ENCODE measurements at places on chromosomes 11 and 22.

GRCh38 chr22:36379593-36380361 is 8.0 kb downstream of the MYH9 start:
- no peak for DNase-seq

- no peak for DNase-seq
Observed at GRCh38 chr11:31780480-31780971, 30.6 kb downstream of the PAX6 start.

GRCh38 chr11:95736809-95737208 is 52.8 kb downstream of the FAM76B start:
- DNase-seq: no peak

GRCh38 chr22:49232319-49233067 is 595.2 kb downstream of the BRD1 start:
- peak; percentile 6 for DNase-seq

DNA sequence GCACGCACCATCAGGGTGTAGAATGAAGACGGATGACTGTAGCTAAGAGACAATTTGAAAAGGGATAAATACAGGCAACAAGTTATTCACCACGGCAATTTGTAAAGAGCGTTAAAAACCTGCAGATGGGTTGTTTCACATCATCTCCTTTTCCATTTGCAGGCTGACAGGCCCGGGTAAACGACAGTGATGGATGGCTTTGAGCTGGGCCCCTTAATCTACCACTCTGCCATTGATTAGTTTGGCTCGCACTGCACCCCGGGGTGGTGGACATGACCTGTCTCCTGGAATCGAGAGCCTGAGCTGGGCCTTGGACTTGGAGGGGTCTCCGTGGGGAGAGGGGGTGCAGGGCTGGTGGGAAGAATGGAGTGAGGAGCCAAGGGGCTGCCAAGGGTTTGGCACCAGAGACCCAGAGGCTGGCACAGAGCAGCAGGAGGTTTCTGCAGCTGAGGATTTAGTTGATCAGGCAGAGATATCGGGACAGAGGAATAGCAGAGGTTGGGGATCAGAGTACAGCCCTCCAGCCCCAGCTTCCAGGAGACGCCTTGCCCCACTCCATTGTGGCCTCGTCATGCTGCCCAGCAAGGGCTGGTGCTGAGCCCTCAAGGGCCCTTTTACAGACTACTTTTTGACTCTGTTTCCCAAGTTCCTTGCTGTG is 110.6 kb upstream of the NECTIN1 start:
- DNase-seq: no peak

DNA sequence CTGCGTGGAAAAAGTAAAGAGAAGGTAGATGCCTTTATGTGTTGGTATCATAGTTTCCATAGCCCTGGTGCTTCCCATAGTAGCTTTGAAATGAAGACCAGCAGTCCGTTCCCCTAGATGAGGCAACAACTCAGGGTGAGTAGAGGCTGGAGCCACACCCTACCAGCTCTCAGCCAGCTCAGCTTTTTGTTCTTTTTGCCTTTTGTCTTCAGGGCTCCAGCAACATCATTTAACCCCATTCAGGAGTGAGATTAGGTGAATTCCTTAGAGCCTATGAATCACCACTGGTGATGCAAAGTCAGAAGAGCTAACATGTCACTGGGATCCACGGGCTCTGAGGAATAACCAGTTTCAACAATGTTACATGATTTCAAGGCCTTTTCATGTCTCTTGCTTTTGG is 14.0 kb upstream of the SESN3 start:
- DNase-seq: no peak

- DNase-seq: no peak
Observed at GRCh38 chr11:75852406-75853017, 37.5 kb downstream of the UVRAG start.

- DNase-seq: no peak
Observed at GRCh38 chr22:43837666-43838065, 24.6 kb downstream of the SULT4A1 start.

GRCh38 chr11:112485280-112485679 is 224.6 kb upstream of the PLET1 start:
- DNase-seq: no peak

- no peak for DNase-seq
Observed at GRCh38 chr11:112795911-112796649, 165.1 kb upstream of the NCAM1 start.

GRCh38 chr11:102010776-102011494 is 36.3 kb upstream of the CFAP300 start:
- peak; percentile 31 for DNase-seq

DNA sequence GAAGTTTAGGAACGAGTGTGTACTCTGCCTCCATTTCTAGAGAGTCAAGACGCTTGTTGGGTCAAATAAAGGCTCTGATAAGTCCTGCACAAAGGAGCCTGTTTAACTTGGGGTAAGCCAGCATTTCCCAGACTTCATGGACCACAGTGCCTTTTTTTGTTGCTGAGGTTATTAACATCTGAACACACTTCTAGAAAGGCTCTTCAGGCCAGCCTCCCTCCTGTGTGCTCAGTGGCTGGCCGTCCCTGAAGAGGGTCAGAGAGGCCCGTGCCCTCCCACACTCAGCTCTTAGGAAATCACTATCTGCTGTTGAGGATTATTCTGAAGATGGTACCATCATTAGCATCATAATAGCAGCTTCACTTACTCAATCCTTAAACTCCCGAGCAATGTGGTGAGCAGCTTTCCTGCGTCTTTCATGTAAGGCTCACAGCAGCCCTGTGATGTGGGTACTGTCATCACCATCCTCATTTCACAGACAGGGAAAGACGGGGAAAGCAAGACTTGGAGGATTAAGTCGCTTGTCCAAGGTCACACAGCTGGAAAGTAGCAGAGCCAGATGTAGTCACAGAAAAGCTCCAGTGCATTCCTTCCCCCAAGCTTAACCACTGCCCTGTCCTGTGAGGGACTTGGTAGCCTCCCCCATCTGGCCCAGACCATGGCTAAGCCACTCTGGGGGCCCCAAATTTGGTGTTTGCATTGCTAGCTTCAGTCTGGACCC is 71.3 kb downstream of the TSPAN18 start:
- no peak for DNase-seq

DNA sequence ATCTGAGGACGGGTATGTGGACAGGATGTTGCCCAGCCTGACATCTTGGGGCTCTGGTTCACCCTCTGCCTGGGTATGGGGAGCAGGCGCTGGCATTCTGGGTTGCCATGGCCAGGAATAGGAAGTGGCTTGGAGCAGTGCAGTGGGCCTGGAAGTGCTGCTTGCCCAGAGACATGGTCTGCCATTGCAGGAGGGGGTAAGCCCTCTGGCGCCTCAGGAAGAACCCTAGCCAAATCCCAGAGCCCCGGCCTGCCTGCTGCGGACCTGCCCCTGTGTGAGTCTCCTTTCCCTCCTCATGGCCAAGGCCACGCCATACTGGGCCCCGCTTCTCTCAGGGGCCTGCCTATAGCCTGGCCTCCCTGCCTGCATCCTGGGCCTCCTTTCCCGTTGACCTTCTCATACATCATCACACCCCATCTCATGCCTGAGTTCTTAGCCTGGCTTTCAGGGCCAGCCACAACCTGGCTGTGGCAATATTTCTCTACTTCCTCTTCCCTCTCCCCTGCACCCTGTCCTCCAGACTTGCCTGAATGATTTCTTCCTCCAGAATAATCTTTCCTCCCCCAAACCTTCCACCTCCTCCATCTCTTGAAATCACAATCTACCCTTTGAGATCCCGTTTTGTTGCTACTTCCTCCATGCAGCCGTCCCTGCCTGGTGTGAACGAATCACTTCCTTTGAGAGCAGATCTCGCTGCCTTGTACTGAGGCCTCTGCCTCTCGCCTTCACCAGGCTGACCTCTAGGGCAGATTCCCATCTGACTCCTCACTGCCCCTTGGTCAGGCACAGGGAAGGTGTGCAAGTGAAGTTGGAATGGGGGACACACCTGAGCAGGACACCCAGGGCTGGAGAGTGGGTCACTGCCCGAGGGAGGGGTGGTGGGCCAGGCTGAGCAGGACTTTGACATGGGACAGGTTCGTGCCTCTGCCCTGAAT is 5.2 kb downstream of the CAPN5 start:
- DNase-seq: no peak

- DNase-seq: peak; percentile 27
Observed at GRCh38 chr11:47786373-47786772, 19.2 kb upstream of the FNBP4 start.

- no peak for DNase-seq
Observed at GRCh38 chr11:13216711-13217075, 60.9 kb upstream of the BMAL1 start.

DNA sequence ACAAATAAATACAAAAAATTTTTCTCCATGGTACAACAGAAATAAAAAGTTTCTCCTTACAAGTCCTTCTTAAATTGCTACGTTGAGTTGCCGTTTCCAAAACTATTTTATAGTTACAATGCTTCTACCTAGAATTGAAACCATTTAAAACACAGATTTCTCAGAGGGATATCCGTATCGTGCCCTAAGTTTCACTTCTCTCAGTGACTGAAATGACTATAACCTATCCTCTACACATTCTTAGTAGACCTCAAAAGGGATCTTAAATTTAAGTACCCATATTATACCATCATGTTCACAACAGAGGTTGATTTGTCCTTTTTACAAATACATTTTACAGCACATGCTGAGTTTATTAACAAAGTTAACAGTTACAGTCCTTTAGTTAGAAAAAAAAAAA is 44.1 kb downstream of the USP28 start:
- no peak for DNase-seq

DNA sequence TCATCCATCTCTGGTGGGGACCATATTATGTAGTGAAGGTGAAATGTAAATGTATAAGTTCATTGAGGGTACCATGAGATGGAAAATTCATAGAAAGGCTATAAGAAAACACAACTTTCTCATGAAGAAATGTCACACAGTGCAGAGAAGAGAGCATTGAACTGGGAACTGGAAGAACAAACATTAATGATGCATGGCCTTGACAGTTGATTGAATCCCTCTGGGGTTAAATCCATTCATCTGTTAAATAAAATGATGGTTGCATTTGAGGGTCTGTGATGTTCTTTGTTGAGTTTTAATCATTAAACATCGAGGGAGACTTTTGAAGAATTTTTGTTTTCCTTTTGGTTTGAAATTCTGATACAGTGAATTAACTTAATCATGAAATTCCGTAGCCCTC is 1401.4 kb downstream of the FAM181B start:
- DNase-seq: no peak

DNA sequence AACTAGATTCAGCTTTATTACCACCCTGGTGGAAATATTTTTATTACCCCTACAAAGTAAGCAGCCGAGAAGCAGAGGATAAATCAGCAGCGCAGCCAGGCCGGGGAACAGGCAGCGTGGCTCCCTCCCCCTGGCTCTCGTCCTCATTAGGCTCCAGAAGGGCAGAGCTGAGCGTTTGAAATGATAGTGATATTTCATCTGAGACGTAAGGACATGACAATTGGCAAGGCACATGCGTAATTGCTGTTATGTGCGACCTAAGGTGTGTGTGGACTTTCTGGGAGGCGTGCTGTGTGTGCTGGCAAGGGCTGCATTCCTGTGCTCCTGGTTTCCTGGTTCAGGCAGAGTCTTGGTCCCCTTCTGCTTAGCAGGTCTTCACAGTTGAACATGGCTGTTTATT is 247.8 kb downstream of the TBC1D22A start:
- no peak for DNase-seq

DNA sequence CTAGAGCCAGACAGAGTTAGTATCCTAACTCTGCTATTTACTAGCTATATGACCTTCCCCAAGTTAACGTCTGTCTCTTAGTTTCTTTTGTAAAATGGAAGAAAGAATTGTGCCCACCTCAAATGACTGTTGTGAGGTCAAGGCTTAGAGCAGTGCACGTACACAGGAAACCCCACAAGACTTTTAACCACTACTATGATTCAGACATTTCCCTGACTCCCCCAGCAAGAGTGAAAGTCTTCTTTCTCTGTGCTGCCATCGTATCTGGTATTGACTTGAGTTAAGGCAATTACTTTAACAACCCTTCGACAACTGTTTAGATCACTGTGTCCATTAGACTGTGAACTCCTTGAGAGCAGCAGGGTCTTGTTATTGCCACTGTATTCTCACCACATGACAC is 2.6 kb upstream of the OR52W1 start:
- no peak for DNase-seq

DNA sequence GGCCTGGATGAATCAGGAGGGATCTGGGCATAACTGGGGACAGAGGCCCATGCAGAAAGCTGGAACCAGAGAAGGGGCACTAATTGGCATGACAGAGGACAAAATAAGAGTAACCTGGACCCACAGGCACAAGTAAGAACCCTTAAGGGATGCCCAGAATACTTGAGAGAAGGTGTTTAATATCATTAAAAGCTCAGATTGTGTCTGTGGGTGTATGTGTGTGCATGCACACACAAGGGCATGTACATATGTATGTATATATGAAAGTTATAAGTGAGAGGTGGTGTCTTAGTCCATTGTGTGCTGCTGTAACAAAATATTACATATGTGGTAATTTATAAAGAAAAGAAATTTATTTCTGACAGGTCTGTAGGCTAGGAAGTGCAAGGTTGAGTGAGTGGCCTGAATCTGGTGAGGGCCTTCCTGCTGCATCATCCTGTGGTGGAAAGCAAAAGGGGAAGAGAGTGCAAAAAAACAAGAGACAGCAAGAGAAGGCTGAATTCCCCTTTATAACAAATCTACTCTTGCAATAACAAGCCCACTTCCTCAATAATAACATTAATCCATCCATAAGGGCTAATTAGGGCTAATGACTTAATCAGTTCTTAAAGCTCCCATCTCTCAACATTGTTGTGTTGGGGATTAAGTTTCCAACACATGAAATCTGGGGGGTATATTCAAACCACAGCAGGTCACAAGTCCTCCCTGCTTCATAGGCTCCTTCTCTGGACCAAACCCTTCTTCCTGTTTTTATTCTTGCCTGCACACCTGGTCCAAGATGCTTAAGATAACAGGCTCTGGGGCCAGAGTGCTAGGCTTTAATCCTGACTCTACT is 68.3 kb upstream of the POU2AF2 start:
- DNase-seq: peak; percentile 49

GRCh38 chr11:68541991-68542390 is 81.4 kb downstream of the PPP6R3 start:
- DNase-seq: no peak

GRCh38 chr11:36453678-36454077 is 56.4 kb downstream of the TRAF6 start:
- no peak for DNase-seq

- no peak for DNase-seq
Observed at GRCh38 chr11:83158965-83159901, 2.3 kb downstream of the PCF11 start.

- no peak for DNase-seq
Observed at GRCh38 chr11:65221026-65221425, 39.3 kb downstream of the CAPN1 start.

GRCh38 chr11:26649884-26650283 is 72.0 kb downstream of the SLC5A12 start:
- peak; percentile 66 for DNase-seq

- no peak for DNase-seq
Observed at GRCh38 chr22:40383905-40384304, 13.5 kb downstream of the SGSM3 start.

- no peak for DNase-seq
Observed at GRCh38 chr11:114307524-114308203, 11.5 kb downstream of the NNMT start.

DNA sequence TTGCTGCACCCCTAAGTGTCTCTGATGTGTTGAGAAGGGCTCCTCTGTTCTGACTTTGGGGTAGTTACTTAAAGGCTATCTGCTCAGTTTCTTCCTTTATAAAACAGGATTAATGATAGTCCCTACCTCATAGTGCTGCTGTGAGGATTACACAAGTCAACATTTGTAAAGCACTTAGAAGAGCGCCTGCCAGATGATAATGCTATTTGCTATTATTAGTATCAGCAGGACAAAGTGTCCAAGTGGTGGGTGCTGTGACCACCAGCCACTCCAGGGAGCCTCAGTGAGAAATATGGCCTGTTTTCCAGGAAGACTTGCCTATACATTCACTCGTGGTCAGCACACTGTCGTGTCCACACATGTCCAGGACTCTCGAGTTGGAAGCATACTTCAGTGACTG is 16.2 kb downstream of the POU2F3 start:
- DNase-seq: no peak
